ENCODE measurements at places on chromosomes 4 and X.

DNA sequence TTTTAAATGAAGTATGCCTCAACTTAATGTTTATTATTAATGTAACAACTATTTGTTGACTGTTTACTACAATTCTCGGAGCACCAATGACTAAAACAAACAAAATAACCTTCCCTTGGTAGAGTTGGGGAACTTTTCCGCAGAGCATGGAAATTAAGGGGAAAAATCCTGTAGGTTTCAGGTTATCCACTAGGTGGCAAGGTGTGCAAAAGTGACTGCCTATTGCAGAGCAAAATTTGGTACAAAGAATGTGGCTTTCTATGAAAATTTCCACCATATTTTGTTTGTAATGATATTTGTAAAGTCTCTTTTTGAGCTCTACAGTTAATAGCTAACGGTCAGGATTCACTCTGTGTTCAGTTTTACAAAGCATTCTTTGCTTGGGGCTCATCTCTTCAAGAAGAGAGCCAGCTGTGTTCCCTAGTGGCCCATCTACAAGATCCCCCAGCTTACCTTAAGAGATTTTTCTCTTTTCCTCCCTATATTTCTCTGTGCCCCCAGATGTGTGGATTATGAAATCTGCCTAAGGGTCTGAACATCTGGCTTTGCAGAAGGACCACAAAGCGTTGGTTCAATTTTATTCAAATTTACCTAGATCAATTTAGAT, 61.1 kb downstream of the FBXO8 start:
- no peak for DNase-seq

- DNase-seq, result no peak
Observed at GRCh38 chr4:41178372-41179370, 35.7 kb downstream of the APBB2 start.

DNA sequence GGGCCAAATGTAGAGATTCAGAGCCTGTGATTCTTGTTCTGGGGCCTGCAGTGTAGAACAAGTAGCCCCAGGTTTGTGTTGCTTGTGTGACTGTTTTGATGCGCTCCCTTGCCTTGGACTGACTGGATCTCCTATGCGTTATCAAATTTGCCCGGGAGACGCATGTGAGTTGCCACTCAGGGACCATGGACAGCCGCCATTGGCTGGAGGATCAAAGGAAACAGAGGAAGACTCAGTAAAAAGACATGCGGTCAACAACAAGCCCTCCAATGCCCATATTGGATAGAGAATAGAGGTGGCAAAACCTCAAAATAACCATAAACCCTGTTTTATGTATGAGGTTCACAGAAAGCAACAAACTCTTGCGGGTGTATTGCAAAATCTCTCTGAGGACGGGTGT, 327.5 kb upstream of the IGFBP7 start:
- DNase-seq, result no peak

GRCh38 chr4:165726831-165727230, 146.2 kb upstream of the TLL1 start:
- no peak for DNase-seq

DNA sequence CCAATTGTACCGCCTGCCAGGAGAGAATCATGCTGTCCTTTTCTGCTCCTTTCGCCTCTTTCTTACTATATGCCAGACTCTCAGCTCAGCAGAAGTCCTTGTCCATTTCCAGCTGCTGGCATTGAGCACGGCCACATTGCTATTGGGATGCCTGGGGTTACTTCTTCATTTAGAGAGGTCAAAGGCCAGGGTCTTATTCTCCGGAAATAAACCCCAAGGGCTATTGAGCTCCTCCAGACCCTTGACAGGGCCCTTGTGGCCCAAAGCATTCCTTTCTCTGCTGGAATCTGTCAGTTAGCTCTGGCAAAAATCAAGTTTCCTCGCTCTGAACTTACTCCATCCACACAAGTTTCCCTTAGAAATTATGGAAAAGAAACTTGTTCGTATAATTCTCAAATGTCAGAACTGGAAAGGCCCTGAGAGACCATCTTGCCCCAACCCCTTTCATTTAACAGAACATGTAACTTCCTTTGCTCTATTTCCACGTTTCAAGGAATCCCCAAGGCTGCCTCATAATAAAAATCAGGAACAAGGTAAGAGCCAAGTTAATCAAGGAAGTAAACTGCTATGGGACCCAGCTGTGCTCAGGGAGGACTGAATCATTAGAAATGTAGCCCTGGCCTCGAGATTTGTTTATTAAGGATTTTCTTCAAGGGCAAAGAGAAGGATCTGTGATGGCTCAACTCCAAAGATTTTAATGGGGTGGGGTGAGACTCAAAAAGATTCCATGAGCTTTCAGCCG, 11.8 kb downstream of the AKAP4 start:
- DNase-seq, result no peak

DNA sequence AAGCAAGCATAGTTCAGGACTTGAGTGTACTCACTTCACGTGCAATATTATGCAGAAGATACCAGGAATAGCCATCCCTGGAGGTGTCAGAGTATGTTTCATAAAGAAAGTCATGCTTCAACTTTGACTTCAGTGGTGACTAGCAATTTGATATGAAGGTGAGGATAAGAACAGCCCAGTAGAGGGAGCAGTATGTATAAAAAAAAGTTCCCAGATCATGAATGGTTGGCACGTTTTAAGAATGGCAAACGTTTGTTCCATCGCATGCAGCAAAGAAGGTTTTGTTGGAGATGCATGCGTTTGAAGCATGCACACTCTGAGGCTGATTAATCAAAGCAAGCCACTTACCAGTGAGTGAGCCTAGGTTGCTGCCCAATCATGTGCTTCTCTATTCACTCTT, 33.5 kb upstream of the SLITRK4 start:
- DNase-seq, result no peak

GRCh38 chr4:145828802-145829485, 109.7 kb downstream of the ZNF827 start:
- no peak for DNase-seq

- no peak for DNase-seq
Observed at GRCh38 chrX:34559325-34559724, 97.8 kb downstream of the TMEM47 start.

DNA sequence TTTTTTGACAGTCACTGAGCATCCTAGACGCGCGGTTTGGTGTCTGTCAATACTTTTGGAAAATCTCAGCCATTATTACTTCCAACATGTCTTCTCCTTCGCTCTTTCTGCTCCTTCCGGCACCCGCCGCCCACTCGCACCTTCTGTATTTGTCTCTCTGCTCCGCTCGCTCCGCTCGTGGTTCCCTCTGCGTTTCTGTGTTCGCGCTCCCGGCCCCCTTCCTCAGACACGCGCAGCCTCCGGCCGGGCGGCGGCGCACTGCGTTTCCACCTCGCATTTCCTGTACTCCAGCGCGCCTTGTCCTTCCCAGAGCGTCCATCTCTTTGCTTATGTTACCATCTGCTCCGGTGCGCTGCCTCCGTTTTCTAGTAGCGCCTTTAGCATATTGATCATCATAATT, 21.1 kb downstream of the PDE6B start:
- no peak for DNase-seq

DNA sequence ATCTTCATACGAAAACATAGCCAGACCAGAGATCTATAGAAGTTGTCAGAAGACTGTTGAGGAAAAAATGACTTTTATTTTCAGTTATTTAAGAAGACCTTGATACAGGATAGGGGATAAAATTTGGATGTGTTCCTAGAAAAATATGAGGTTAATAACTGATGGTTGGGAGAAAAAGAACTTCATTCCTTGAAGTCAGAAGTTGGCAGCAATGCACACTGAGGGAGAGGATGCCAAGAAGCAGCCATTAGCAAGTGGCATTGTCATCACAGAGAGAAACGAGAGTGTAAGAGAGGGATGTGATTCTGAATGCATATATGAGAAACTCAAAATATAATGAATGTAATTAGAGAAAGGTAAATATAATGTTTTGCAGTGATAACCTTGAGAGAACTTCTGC, 382.1 kb upstream of the EPHA5 start:
- DNase-seq, result no peak

DNA sequence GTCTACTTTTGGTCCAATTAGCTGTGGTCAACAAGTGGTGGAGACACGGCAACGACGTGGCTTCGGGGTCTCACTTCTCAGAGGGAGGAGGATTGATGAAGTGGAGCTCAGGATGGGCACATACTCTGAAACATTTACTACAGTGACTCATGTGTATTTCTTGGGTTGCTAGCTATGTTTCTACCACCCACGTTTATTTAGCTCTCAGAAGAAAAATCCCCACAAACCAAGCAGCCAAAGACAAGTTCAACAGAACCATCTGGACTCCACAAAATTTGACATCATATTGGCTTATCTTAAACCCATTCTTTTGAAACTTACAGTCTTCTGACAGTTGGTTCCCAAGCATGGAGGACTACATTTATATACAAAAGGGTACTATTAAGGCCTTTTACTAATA, 158.0 kb downstream of the CBLL2 start:
- no peak for DNase-seq

- DNase-seq, result no peak
Observed at GRCh38 chr4:10582059-10582686, 102.4 kb downstream of the CLNK start.

- DNase-seq, result no peak
Observed at GRCh38 chr4:146246381-146246780, 32.0 kb downstream of the REELD1 start.

GRCh38 chr4:25654031-25654970, 1.4 kb upstream of the SLC34A2 start:
- DNase-seq, result no peak

DNA sequence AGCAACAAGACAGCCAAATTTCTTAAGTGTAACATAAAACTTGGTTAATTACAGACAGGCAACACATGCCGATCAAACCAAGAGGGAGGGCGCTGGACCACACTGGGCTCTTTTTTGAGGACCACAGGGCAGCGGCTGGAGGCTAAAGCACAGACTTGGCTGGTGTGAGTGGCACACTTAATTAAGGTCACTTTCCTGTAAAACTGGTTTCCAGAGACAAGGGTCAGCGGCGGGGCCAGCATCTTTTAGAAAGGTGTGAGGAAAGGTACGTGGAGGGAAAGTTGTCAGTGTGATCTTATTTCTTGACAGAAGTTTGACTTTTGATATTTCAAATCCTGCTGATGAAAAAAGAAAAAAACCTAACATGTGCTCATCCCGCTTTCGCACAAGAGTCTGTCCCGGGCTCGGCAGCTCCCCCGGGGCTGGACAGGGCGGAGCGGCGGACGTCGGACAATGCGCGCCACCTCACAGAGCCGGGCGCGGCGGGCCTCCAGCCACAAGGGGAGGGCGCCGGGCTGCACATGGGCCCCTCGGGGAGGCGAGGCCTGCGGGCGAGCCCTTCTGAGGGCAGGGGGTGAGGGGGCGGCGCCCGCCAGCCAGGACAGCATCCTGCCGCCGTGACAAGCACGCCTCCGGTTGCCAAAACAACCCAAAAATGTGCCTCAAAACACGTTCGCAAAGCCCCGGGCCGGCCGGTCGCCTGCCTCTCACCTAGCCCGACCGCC, 660 bp upstream of the HSPA4L start:
- no peak for DNase-seq

- no peak for DNase-seq
Observed at GRCh38 chrX:40388441-40388840, 192.3 kb upstream of the ATP6AP2 start.

DNA sequence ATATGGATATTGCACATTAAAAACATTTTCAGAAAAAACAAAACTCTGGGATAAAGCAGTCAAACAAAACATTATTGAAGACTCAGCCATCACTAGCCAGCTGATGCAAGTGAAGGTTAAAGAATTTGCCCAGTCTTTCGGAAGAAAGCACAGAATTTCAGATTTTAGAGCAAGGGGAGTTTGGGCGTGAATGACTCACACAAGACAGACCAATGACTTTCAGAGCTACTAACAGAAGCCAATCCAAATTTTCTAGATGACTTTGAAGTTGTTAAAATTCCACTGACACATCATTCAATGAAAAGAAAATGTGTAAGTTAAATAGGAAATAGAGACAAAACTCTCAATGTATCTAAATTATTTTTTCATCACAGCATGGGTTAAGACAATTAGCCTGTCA, 4.0 kb downstream of the MRFAP1L1 start:
- no peak for DNase-seq

DNA sequence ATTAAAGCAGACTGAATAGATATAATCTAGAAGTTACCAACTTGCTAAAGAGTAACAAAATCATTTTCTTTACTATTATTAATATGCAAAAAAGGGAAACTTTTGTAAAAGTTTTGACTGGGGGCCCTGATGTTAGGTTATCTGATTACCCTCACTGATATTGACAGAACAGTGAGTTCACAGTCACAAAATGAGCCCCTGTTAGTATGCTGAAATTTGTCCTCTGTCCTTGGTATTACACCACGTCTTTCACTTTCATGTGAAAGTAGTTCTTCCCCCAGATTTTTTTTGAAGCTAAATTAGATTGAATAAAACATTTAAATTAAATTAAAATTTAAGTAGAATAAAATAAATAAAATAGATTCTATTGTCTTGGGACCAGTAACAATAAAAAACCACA, 5.9 kb downstream of the STBD1 start:
- no peak for DNase-seq

GRCh38 chr4:41446981-41447725, 90.8 kb upstream of the LIMCH1 start:
- no peak for DNase-seq

GRCh38 chr4:159446266-159446976, 343.5 kb downstream of the RAPGEF2 start:
- no peak for DNase-seq

GRCh38 chr4:73729534-73730165, 10.7 kb upstream of the CXCL8 start:
- DNase-seq, result no peak

DNA sequence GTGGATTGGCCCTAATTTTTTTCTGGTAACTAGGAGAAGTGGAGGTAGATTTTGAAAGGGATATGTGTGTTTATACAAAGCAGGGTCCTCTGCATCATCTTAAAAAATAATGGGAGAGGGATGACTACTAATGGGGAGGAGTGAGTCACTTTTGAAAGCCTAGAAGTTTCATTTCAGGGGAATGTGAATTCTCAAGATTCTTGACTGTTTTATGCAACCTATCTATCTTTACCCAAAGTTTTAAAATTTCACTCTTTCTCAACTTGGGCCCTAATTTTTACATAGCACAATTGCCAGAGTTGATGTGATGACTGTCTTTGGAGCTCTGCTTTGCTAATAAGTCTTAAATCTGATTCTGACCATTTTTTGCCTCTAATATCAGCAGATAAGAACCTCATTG, 445.2 kb downstream of the GRXCR1 start:
- no peak for DNase-seq

DNA sequence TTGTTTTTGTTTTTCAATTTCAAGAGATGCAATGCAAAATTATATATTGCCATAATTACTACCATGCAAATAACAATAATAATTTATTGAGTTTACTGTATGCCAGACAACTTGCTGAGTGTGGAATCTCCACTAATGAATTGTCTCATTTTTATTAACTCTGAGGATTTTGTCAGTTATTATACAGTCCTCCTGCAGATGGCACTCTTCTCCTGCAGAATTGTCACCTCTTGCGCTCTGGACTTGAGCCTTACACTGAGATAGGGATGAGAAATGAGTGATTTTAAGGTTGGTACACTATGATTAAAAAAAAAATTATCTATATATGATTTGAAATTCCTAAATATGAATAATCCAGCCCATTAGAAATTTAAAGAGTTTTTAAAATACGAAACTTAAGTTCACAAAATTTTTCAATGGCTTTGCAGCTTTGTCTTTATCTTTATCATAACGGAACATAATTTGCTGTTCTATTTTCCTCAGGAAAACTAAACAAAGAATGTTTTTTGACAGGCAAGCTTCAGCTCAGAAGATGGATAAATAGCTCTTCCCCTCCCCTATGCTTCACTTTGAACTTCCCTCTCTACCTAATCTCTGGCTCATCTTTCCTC, 12.7 kb upstream of the PAQR3 start:
- DNase-seq, result no peak

GRCh38 chrX:126376465-126376864, 176.1 kb downstream of the DCAF12L1 start:
- DNase-seq, result no peak
